ENCODE measurements at places on chromosomes 3 and 15. TPM values are rescaled to one million over a fixed set of nuclear protein-coding genes. Genes with fewer than 3 reads are reported as not detected.

Gene TMEM158
- total RNA-seq: 85.3 TPM

Gene CCRL2
- total RNA-seq: 1.3 TPM

Gene PAQR9
- not detected for total RNA-seq

Gene SETD2
- 70.3 TPM for total RNA-seq

DNA sequence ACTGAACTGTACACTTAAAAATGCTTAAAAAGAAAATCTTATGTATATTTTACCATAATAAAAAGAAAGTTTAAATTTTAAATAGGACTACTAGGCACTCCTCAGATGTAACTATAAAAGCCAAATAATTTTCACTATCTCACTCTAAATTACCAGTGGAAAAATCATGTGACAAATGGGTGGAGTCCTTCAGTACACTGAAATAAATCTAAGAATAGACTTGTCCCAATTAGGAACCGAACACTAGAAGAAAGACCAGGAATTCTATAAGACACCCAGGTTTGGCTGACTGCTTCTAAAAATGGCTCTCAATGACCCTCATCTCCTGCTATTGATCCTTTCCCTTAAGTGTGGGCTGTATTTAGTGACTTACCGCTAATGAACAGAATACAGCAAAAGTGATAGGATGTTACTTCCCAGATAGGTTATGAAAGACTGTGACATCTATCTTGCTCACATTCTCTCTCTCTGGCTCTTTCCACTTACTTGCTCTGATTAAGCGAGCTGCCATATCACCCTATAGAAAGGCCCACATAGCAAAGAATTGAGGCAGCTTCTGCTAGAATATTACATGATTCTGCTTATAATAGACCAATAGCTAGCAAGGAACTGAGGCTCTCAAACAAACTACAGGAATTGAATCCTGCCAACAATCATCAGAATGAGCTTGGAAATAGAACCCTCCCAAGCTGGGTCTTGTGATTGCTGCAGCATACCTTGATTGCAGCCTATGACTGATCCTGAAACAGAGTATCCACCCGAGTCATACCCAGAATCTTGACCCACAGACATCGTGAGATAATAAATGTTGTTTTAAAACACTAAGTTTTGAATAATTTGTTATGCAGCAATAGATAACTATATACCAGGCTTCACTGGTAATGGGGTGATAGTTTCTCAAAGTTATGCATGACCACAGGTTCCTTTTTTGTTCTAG is 16.9 kb downstream of the TTBK2 start:
- DNase-seq: no peak

GRCh38 chr3:31858439-31858838 is 122.6 kb downstream of the OSBPL10 start:
- DNase-seq: no peak

DNA sequence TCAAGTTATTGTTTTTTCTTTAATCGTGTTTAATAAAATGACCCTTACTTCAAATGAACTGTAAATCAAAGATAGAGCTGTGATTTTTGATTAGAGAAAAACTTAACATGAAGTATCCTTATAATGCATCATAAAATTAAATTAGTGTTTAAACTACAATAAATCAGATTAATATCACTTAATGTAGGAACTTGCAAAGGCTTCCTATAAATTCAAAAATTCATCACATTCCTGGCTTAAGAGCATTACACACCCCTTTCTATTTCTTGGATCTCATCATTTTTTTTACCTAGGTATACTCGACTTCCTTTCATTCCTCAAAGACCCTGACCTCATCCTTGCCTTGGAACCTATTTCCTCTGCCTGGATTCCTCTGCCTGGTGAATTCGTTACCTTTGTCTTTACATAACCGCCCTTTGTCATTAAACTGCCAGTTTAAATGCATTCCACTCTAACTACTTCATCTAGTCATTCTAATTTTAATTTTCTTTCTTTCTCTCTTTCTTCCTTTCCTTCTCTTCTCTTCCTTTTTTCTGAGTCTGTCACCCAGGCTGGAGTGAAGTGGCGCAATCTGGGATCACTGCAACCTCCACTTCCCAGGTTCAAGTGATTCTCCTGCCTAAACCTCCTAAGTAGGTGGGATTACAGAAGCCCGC is 1244.5 kb downstream of the OTOL1 start:
- no peak for DNase-seq

GRCh38 chr3:132242790-132243189 is 74.4 kb upstream of the ACP3 start:
- DNase-seq: no peak

DNA sequence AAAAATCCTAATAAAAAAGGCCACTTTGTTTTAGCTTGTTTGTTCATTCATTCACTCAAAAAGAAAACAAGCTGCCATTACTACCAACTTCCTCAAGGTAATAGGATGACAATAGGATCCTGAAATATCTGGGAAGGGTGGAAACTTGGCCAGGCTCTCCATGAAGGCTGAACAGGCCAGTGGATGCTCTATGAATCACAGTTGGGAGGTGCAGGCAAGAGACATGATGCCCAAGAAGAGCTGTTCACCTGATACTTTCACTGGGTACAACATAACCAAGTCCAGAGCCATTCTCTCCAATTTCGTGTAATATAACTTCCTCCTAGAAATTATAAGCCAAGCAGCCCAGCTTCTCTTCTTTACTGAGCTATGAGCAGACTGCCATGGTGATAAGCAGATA is 37.3 kb downstream of the NMNAT3 start:
- DNase-seq: no peak

All from uterus (tissue), 4 donors.